ENCODE measurements at places on chromosomes 11 and 22. TPM values are rescaled to one million over a fixed set of nuclear protein-coding genes. Genes with fewer than 3 reads are reported as not detected.

GRCh38 chr22:24706054-24706453 lies 68.5 kb downstream of the PIWIL3 start:
- DNase-seq = no peak

GRCh38 chr22:30609260-30610185 lies 2.5 kb downstream of the TCN2 start:
- no peak for DNase-seq

DNA sequence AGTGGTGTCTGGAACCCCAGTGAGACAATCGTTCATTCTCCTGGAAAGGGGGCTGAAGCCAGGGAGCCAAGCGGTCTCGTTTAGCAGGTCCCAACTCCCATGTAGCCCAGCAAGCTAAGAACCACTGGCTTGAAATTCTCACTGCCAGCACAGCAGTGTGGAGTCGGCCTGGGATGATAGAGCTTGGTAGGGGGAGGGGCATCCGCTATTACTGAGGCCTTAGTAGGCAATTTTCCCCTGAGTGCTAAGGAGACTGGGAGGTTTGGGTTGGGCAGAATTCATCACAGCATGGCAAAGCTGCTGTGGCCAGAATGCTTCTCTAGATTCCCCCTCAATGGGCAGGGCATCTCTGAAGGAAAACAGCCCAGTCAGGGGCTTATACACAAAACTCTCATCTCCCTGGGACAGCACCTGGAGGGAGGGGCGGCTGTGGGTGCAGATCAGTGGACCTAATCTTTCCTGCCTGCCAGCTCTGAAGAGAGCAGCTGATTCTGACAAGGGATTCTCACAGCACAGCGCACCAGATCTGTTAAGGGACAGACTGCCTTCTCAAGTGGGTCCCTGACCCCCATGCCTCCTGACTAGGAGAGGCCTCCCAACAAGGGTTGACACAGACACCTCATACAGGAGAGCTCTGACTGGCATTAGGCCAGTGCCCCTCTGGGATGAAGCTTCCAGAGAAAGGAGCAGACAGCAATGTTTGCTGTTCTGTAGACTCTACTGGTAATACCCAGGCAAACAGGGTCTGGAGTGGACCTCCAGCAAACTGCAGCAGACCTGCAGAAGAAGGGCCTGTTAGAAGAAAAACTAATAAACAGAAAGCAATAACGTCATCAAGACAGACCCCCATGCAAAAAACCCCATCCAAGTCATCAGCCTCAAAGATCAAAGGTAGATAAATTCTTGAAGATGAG lies 14.8 kb downstream of the OR52M1 start:
- no peak for DNase-seq

DNA sequence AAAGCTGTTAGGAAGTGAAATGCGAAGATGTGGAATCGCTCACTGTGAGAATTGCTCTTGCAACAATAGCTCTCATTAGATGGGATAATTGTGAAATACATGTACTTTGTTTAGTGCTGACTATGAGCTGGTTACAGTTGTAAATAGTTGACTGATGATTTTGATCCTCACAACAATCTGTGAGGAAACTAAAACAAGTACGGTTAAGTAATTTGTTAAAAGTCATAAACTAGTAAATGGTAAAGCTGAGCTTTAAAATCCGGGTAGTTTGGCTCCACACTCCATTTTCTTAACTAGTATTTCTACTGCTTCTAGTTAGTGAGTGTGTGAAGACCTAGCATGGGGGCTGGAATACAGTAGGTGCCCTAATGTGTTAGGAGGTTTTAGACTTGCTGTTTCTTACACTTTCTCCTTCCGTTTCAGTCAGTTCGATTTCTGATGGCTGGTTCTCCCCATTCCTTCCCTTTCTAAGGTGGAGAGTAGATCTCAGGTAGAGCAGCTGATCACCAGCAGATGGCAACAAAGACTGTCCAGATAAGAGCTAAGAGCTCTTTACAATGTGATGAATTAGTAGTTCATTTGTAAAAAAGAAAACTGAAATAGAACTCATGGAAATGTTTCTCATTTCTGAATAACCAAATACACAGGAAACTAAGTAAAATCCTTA lies 16.3 kb upstream of the CYP2R1 start:
- DNase-seq = no peak

Gene LRP5
- total RNA-seq = 61.6 TPM

DNA sequence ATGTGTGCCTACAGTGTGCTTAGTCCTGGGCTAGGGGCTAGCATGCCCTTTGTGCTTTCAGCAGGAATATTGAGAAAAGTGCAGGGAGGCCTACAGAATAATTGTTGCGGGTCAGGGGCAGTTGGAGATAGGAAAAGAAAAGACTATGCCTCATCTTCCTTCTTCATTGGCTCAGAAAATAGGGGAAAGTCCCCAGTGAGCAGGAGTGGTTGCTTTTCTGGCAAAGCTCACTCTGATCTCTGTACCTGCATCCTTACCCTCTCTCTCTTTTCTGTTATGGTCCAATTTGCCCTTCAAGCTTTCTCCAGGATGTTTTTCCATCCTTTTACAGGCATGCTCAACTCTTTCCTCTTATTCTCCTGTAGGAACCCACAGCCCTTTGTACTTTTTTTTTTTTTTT lies 29.5 kb upstream of the RRM1 start:
- DNase-seq = no peak

DNA sequence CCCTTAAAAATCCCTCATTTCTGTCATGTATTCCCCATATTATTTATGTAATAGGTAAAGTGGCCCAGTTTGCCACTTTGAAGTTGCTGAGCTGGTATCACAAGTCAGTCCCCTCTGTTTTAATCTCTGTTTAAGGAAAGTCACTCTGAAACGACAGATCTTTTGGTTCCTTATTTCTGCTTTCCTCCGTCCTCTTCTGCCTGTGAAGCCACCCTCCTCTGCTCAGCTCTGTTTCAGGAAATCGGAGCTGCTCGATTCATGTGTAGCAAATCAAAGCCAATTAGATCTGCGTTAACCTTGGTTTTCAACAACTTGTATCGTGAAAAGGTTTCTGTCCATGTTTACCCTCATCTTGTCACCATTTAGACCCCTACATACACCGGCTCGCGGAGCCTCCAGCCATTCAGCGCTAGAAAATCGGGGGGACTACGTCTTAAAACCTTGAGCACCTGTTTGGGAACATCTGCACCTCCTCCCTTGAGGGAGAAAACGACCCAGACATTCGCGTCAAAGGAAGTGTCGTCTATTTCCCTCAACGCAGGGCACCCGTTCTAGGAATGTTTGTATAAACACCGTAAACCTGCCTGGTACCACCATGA lies 576 bp upstream of the SC5D start:
- no peak for DNase-seq

Gene OOSP4A
- not detected for total RNA-seq

Measured in Right ventricle myocardium inferior (tissue), 1 donor.